Activated CD4-positive, alpha-beta T cell treated with anti-CD3 and anti-CD28 coated beads, Interleukin-2, amount 50 U/mL, for 4 hours (primary cell): ENCODE measurements at places on chromosomes 12 and 14.

DNA sequence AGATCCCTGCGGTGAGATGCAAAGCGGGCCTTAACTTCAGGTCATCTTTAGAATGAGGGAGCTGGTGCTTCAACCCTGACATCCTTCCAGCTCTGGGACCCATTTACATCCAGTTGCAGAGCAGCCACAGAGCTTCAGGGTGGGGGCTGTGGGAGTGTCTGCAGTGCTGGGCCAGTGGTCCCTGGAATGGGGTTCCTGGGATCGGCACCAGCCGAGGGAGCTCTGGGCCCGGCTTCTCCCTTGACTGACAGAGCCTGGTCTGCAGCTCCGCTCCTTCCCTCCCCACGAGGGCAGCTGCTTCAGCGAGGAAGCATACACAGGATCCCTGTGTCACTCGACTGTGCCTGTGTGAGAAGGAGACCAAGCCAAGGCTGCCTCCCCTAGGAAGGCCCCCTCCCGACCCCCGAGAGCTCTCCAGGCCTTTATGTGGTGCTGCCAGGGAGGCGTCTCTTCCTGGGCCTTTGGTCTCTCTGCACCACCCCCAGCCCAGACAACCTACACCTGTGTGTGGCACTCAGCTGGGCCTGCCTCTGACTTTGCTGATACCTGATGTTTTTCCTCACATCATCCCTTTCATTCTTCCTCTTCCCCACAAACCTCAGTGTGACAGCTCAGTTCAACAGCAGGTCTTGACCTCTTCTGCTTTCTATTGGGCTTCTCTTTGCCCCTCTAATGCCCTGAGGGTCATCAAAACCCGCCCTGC is 48.1 kb upstream of the RIN3 start:
- DNase-seq, result no peak

GRCh38 chr12:110373025-110373424 is 30.5 kb downstream of the ANAPC7 start:
- DNase-seq, result no peak

DNA sequence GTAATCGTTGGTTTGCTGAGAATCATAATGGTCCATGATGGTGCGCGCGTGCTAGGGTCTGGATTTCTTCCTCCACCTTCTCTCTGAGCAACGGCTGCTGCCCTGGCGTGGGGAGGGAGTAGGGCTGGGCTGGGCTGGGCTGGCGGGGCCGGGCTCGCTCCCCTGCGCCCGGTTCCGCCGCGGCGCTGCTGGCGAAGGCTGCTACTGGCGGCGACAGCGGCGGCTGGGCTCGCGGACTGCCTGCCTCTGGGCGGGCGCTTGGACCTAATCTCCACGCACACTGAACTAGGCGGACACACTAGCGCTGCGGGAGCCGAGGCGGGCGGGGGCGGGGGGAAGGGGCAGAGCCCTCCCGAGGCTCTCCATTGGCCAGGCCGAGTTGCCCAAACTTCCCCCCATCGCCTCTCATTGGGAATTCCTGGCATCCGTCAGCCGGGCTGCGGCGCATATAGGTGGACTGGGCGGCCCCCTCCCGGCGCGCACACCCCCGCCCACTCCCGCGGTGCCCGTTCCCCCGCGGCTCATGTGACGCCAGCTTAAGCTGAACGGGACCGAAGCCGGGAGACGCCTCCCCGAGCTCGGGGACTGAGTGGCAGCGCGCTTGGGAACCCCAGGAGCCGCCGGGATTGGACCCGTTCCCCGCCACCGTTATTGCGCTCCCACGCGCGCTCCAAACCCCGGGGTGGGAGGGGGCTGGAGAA is at the start of gene ACTN1:
ACTN1 (minus strand) TSS at position 282 of the 701 bp plus-strand sequence; CDS start at position 36, 246 bp downstream.
- peak; percentile 54 for DNase-seq

- no peak for DNase-seq
Observed at GRCh38 chr12:66693901-66694513, 15.1 kb upstream of the GRIP1 start.

- no peak for DNase-seq
Observed at GRCh38 chr12:72241552-72241951, 30.6 kb upstream of the TRHDE start.

- no peak for DNase-seq
Observed at GRCh38 chr12:11651785-11652184, 2.3 kb downstream of the ETV6 start.

DNA sequence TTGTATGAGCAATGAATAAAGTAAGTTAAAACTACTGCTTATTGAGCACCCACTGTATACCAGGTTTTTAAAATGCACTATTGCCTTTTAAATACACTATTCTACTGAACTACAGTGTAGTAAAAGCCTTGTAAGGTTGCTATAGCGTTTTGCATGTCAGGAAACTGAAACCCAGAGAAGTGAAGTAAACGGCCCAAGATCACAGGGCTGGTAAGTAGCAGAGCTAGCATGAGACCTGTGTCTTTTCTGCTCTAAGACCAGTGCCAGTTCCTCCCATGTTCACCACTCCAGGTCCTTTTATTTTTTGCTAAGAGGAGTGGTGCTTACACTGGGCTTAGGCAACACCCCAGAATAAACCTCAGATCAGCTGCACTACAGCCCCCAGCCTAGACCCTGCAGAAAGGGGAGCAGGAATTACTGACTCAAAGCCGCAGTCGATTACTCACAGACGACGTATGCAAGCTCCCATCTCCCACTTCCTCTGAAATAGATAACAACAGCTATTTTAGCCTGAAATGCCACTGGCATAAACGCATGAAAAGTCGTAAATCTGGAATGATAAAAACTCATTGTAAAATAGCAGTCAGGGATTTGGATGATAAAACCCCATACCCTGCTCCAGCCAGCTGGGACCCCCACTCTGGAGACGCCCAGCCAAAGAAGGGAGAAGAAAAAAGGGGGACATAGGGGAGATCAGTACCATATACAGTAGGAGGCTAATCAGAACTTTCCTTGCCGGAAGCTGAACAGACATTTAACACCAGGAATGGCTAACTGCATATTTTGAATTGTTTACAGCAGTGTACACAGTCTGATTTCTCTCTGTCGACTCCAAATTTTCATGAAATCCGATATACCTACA is 108.3 kb downstream of the NUAK1 start:
- no peak for DNase-seq

- no peak for DNase-seq
Observed at GRCh38 chr12:19856389-19856788, 417.1 kb downstream of the AEBP2 start.

- DNase-seq, result no peak
Observed at GRCh38 chr12:20436316-20436715, 68.0 kb downstream of the PDE3A start.

GRCh38 chr12:48580831-48581230 is 11.0 kb upstream of the LALBA start:
- DNase-seq, result no peak

DNA sequence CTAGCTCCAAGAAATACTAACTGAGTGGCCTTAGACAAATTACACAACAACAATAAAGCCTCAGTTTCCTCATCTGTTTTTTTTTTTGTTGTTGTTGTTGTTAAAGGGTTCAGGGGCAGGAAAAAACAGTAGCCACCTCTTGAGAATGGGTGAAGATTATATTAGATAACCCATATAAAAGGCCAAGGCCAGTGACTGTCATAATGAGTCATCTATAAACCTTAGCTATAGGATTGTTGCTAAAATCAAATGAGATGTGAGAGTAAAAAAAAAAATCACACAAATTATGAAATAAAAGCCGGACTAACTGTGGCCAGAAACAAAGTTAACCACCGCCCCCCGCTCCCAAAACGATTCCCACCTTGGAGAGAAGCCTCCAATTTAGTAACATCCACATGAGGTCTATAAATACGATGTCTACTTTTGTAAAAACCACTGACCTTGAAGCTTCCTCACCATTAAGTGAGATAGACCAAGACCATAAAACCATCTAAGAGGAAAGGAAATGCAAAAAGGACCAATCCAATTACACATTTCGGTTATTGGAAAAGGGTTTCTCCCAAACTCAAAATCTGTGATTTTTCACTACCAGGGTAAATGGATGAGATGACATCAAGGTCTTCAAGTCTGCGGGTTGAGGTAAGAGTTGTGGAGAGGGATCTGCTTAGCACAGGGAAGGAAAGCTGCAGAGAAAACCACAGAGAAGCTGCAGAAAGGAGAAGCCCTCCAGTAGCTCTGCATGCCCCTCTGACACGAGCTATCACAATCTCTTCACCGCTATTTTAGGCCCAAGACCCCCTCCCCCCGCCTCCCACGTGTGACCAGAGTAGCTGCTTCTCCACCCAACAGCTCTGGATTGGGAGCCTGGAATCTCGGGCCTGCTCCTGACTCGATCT is 1.0 kb downstream of the NAA25 start:
- no peak for DNase-seq

DNA sequence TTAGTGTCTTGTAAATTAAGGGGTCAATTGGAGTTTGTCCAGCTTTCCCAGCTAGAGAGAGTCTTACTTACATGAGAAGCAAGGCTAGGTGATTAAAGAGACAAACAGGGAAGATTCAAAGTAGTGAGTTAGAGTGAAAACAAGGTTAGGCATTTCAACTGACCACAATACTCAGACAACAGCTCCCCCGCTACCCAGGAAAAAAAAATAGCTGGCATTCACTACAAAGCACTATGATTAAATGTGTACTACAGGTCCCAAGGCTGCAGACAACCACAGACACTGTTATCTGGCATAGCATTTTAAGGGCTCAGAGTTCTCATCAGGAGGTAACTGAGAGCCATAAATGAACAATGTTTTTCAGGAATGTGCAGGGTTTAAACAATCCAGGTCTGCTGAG is 680.9 kb downstream of the TMEM121 start:
- DNase-seq, result no peak

DNA sequence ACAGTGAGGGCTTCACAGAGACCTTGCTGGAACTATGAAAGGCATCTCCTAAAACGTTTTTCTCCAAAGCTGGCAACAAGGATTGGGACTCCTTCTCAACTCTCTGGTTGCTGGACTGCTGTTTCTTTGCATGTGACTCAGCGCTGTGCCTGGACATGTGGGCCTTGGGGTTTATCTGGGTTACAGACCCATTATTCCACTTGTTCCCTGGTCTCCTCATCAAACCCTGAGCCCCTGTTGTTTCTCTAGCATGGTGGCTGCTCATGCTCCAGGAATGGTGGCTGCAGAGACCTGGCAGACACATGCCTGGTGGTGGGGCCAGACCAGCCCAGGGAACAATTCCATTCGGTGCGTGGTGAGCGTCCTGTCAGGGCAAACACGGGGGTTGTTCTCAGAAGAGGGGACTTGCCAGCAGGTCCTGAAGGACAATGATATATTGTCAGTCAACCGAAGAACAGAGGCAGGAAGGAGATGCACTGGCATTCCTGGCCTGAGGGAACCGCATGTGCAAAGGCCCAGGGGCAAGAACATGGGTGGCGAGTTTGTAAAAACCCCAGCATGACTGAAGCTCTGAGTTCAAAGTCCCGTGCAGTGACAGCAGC is 320.1 kb upstream of the RTL1 start:
- DNase-seq, result no peak

- DNase-seq, result no peak
Observed at GRCh38 chr12:32024884-32025592, 65.8 kb downstream of the RESF1 start.

DNA sequence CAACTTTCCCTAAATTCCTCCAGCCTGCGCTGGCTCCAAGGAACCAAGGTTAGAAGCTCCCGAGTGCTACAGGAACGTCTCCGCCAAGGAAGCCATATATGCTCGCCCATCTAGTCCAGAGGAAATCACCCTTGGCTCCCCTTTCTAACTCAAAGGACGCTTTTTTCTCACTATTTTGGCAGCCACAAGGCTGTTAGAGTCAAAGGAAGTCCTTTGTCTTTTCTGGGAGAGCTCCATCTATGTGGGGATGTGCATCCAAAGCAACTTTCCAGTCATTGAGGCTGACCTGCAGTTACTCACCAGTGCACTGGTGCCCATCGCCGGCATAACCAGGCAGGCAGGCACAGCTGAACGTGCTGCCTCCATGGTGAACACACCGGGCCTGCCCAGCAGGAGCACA is 37.6 kb downstream of the RTRAF start:
- DNase-seq, result no peak

DNA sequence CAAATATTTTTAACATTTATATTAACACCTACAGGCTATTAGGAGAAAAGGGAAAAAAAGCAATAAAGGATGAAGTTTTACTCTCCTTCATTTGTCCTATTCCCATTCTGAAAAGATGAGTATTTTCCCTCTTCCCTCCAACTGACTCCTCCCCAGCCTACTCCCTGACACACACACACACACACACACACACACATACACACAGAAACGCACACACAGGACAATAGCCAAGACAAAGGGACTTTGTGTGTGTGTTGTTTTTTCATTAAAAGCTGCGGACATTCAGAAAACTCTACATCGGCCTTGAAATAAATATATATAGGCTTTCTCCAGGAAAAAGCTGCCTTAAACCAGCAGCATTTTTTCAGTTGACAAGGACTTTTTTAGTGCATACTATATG is 74.8 kb downstream of the PRKAB1 start:
- no peak for DNase-seq

- DNase-seq, result no peak
Observed at GRCh38 chr14:42633504-42634095, 1026.9 kb downstream of the LRFN5 start.

DNA sequence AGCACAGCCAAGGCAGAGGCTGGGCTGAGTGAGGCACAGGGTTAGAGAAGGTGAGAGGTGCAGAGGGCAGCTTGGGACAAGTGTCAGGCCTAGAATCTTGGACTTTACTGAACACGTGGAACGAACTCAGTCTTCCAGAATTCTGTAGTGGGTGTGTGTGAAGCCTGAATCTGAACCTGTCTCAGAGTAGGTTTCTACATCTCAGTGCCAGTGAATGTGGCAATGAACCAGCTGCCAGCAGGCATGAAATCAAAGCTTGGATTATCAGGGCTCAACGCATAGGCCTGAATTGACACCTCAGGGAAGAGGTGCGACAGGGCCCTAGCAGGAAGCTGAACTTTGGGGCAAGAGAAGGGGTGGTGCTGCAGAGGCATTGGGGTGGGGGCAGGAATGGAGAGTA is 104.6 kb downstream of the SAMD4A start:
- DNase-seq, result no peak

DNA sequence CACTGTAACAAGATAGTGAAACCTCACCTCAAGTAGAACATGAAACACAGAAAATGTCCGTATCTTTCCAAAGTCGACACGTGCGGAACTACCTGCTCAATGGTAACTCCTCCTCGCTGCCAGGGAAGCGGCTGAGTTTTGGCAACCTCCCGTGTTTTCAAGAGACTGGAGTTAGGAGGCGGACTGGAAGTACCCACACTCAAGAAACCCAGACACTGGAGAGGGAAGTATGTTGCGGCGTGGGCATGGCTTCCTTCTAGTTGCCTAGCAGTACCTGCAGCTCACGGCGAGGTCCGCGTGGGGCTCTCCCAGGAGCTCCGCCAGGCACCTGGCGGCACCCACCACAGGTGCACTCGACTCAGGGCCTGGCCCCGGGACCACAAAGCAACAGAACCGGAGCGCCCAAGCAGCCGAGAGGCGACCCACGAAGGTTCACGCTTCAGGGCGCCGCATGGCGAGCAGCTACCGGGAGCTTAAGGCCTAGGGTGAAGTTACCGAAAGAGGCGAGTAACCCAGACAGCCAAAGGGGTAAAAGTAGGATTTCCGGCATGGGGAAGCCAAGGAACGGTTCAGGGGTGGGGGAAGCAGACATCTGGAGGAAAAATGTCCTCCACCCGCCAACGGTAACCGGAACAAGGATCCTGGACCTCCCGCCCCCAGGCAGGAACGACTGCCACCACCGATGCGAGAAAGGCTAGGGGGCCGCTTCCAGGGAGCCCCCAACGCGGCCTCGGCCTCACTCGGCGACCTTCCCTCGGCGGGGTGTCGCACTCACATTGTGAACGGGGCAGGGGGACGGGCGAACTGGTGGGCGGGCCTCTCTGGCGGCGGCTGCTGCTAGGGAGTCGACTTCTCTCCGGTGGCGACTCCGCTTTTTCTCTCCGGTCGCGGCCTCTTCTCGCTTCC is 608 bp downstream of the PTGES3 start:
- peak; percentile 47 for DNase-seq
